ENCODE measurements at places on chromosomes 1 and 21.

DNA sequence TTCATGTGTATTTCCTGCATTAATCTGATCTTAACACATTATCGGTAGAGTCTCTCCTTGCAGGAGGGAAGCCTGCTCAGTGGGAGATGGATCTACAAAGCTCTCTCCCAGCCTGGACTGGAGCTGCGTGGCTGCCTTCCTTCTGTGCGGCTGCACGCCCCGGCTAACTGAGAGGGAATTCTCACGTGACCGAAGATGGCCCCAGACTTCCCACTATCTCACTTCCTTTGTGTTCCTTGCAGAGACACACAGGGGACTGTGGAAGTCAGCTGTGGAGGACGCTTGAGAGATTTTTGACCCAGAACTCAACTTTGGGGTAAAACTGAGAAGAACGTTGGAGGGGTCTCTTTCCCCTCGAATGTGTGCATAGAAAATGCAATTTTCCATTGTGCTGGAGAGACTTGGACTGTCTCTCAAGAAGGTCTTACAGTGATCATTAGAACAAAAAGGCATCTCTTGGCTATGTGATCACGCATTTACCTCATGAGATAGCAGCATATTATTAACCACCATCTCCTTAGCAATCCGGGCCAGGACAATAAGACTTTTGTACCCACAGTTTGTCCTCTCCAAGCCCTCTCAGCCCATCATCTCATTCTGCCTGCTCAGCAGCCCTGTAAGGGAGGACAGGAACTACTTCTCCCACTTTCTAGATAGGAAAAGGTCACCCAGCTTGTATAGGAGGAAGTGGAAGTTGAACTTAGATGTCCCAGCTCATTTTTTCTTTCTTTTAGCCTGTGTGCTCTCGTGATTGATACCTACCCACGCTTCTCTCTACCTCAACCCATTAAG, 49.3 kb upstream of the TARBP1 start:
- no peak for DNase-seq

- DNase-seq: no peak
Measured at GRCh38 chr1:79945391-79945790, 938.9 kb upstream of the ADGRL4 start.

GRCh38 chr1:220189750-220190347, 82.4 kb downstream of the RAB3GAP2 start:
- DNase-seq: no peak

GRCh38 chr1:109516872-109517271, 7.3 kb upstream of the AMIGO1 start:
- DNase-seq: peak; percentile 56

- no peak for DNase-seq
Measured at GRCh38 chr1:93821423-93822144, 57.4 kb downstream of the DNTTIP2 start.

- DNase-seq: no peak
Measured at GRCh38 chr1:229087339-229087738, 183.6 kb upstream of the RAB4A start.

DNA sequence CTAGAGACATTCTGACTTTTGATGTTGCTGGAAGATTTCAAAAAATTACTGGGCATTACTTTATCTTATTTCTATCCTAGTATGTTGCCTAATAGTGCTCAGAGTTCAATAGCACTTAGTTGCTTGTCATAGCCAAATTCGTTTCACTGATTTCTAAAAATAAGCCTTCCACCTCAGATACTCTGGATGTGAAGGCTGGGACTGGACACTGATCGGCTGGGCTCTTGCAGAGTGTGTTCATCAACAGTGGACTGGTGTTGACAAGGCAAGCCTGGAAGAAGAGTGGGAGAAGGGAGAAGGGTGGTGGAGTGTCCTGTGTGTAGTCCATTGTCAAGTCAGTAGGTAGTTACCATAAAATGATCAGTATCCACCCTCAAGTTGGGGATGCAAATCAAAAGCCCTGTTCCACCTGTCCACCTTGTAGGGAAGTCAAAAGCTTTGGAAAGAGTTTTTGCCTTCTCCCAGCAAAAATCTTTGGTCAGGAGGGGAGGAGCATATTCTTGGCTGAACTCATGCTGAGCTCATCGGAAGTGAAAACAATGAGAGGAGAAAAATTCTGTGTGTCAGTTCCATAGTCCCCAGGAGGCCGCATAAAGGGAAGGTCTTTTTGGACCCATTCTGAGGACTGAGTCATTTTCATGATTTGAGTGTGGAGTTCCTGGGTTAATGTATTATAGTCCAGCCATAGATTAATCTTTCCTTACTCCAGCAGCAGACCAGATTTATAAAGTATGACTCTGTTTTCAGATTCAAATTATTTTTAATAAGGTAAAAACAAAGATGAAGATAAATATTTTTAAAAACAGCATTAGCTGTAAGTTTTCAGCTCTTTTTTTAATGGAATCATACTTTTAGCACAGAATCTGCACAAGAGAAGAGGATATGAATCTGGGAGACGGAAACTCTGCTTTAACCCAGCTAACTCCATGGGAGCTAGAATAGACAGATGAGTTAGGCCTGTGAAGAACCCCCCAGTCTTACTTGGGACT, 99.5 kb upstream of the BMP8A start:
- DNase-seq: no peak
